ENCODE measurements at places on chromosomes 16 and 17.
A peak's percentile ranks its signal among the peaks of the same experiment; 100 is the strongest.

DNA sequence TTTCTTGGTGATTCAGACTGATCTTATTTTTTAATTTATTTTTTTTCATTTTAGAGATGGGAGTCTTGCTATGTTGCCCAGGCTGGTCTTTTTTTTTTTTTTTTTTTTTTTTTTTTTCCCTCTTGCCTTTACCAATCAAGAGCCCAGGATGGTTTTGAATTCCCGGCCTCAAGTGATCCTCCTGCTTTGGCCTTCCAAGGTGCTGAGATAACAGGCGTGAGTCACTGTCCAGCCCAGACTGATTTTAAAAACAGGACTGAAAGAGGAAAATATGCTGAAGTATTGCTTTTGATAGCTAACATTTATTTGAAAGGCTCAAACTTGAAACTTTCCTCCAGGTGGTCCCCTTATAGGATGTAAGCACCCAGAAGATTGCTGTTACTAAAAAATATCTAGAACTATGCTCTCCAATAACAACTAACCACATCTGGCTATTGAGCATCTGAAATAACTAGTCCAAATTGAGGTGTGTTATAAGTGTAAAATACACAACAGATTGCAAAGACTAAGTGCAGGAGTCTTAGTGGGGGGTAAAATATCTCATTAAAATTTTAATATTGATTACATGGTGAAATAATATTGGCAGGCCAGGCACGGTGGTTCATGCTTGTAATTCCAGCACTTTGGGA is 15.8 kb upstream of the BRIP1 start:
- no peak for DNase-seq

- no peak for DNase-seq
Observed at GRCh38 chr17:17910060-17910459, 62.1 kb downstream of the TOM1L2 start.

GRCh38 chr17:17054636-17055035 is 12.4 kb downstream of the MPRIP start:
- no peak for DNase-seq

DNA sequence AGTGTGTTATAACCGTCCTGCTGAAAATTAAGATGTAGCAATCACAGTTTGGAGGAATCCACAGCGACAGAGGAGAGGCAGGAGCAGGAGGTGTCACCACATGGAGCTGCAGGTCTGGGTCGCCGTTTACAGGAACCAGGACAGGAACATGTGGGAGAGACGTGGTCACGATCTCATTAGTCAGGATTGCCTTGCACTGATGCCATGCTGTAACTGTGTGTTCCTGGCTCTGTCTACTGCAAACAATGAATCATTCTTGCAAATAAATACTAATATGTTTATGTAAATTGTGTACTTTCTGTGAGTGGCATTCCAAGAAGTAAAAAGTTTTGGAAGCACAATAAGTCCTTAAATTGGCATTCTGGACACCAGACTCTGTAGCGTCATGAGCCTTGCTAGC is 271.8 kb downstream of the CPPED1 start:
- no peak for DNase-seq

DNA sequence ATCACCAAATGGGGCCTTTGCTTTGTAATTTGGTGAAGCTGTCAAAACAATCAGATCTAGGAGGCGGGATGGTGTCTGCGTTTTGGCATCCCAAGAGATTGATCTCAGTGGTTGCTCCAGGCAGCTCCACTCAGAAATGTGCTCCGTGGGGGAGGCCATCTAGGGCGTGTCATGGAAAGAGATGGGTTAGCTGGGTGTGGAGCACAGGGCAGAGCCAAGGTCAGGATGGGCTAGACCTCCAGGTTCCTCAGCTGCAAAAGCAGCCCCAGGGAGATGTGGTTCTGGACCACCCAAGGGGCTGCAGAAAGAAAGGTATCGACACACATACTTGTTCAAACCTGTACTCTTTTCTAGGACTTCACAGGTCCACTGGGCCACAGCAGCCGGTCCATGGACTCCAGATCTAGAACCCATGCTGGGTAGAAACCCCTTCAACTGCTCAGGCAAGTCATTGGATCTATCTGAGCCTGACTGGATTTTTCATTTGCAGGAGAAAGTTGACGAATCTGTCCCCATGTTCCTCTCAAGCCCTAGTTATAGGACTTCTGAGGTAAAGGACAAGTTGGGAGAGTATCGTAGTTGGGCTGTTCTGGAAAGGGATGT is 270.2 kb upstream of the RPL38 start:
- DNase-seq: no peak

DNA sequence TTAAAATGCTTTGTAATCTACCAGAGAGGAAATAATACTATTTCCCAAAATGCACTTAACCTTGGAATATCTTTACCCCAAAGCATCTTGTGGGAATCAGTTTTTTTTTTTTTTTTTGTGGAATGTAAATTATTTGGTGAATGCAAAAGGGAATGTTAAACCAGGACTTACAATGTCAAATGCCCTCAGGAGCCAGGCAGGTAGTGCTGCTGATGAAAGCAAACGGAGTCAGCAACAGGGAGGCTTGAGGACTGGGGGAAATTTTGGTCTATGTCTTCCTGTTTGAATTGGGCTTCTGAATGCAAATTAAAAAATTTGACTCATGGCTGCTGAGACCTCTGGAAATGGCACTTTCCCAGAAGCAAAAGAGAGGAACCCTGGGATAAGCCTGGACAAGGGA is 96.5 kb upstream of the NLRP1 start:
- DNase-seq: no peak

DNA sequence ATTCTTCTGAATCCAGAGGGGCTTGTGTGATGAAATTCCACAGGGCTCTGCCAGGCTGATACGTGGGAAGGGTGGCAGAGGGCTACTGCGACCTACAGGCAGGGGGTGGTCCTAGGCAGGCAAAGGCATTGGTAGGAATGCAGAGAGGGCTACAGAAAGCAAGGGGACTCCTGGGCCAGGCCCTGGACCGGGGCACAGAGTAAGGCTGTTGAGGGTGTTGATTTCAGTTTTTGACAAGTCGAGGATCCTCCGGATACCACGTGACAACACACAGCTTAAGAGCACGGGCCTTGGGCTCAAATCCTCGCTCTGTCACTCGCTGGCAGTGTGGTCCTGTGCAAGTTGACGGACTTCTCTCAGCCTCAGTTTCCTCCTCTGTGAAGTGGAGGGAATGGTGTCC is 19.1 kb upstream of the DOC2B start:
- no peak for DNase-seq

DNA sequence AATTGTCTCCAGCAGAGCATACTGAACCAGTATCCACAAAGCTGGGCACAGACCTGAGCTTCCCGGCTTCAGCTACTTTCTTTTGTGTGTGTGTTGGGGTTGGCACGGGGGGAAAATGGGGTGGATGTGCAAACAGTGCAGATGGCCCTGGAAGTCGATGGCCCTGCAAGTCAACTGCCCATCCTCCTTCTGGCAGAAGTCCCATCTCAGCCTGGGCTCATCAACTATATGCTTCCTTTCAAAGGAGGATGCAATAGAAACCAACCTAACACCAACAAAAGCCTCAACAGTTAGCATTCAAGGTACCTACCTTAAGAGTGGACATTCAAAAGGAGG is 55.7 kb downstream of the SOX9 start:
- no peak for DNase-seq

DNA sequence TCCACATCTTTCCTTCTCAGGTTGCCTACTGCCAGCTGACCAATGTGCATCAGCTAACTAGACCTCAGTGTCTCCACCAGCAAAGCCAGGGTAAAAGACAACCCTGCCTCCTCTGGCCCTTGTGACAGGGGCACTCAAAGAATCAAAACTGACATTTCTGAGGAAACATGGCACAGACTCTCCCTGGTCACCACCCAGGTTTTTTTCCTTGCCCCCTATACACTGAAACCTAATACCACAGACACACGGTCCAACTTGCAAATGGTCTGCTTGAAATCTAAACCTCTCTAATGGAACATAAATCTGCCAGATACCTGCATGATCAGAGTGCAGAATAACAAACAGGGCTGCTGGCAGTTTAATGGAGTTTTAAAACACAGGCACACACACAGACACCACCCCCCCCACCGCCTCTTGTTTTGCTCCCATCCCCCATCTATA is 19.5 kb upstream of the CORO6 start:
- DNase-seq: no peak

GRCh38 chr16:87076950-87077749 is 240.0 kb downstream of the C16orf95 start:
- DNase-seq: peak; percentile 30

DNA sequence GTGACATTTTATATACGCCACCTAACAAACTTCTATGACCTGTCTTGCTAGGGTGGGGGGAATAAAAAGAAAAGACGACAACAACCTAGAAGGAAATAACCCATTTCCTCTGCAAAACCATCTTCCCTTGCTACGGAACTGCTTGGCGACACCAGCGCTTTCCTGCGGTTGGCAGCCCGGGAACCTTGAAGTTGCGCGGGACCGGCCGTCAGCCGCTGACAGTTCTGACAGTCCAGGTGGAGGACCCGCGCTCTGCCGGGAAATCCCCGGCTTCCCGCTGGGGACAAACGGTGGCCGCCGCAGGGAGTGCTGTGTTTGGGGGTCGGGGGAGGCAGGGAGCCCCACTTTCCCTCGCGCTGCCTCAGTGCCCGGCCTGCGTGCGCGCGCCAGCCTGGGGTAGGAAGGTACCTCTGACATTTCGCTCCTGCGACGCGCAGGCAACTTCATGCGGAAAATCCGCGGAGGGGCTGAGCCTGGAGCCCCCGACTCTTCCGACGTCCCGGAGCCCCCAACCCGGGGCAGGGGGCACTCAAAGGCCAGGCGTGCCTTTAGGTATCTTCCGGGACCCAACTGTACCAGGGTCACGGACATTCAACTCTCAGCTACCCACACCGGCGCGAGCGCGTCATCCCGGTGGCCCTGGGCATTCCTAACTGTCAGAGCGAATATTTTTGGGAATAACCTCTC is 516 bp downstream of the SLC16A6 start:
- DNase-seq: peak; percentile 51

- DNase-seq: no peak
Observed at GRCh38 chr17:74652020-74652419, 28.5 kb upstream of the CD300E start.

GRCh38 chr16:85592700-85593493 is 20.2 kb upstream of the GSE1 start:
- no peak for DNase-seq

- no peak for DNase-seq
Observed at GRCh38 chr16:19771040-19771439, 53.0 kb downstream of the IQCK start.

- no peak for DNase-seq
Observed at GRCh38 chr17:77321649-77322513, 181.1 kb downstream of the SEC14L1 start.

DNA sequence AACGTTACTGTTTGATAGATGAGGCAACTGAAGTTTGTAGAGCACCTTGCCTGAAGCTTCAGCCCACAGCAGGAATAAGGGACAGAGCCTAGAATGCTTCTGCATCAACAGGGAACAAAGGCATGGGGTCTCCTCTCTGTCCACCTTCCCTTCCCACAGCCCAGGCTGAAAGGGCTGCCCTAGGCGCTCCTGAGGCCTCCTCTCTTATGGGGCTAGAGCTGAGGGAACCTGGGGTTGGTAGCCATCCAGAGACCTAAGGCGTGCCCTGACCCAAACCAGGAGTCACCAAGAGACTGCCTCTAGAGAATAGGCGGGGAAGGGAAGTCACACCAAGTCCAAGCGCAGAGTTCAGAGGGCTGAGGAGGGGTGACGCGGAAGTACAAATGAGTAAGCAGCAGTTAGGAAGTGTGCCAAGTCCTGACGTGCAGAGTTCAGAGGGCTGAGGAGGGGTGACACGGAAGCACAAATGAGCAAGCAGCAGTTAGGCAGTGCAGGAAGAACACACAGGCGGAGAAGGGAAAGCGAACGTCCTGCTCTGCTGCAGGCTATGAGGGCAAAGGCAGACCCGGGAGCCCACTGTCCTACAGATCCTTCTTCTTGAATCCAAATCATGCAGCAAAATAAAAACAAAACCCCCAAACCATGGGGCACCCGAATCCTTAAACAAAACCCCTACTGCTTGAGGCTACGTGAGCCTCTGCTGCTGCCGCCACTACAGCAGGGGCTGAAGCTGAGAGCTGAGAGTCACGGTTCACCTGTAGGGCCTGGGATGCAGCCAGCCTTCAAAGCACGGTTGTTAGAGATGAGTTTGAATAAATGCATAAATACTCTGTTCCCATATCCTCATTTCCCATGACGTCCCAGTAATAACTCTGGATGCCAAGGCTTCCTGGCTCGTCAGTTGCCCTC is 2.7 kb upstream of the SPG7 start:
- DNase-seq: peak; percentile 83

- DNase-seq: no peak
Observed at GRCh38 chr16:48291303-48291702, 44.0 kb upstream of the ABCC11 start.

DNA sequence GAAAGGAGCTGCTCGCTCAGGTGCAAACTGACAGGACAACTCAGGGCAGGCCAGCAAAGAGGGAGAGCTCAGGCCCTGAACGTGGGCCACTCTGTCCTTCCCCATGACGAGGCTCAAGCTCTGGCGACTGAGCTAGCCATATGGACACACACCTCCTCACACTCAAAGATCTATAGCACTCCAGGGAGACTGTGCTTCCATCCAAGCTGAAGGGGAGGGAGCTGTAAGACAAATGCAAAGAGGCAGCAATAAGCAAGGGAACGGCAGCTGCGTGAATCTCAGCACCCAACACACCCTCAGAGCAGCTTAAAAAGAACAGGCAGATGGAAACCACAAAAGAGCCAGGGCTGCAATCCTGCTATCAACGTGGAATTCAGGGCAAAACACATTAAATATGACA is 13.5 kb downstream of the NUDT16L1 start:
- DNase-seq: no peak

- peak; percentile 24 for DNase-seq
Observed at GRCh38 chr16:86072328-86073102, 173.6 kb downstream of the IRF8 start.

GRCh38 chr16:52812678-52813556 is 239.8 kb downstream of the CHD9NB start:
- DNase-seq: no peak

DNA sequence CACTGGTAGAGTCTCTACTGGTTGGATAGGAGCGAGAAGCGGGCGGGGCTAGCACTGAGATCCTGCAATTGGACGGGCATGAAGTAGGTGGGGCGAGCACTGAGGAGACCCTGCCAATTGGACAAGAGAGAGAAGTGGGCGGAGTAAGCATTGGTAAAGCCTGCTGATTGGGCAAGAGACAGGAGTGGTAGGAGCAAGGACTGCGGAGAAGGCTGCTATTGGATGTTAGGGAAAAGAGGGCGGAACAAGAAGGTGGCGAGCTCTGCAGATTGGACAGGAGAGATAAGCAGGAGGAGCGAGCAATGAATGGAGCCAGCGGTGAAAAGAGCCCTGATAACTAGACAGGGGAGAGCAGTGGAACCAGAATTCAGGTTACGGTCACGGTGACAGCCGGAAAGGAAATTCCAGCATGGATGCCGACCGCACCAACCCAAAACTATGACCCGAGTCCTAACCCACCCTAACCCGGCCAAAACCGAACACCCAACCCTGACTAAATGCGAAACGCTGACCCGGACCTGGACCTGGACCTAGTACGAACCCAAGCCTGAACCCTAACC is 4.8 kb downstream of the SCGB1C2 start:
- DNase-seq: peak; percentile 34

GRCh38 chr17:37677021-37677420 is 33.8 kb upstream of the DDX52 start:
- no peak for DNase-seq

All from stimulated activated CD4-positive, alpha-beta T cell treated with anti-CD3 and anti-CD28 coated beads, Interleukin-4, amount 100 ng/mL, for 1 hour (primary cell).